ENCODE measurements at places on chromosomes 2 and 18.
A peak's percentile ranks its signal among the peaks of the same experiment; 100 is the strongest.

DNA sequence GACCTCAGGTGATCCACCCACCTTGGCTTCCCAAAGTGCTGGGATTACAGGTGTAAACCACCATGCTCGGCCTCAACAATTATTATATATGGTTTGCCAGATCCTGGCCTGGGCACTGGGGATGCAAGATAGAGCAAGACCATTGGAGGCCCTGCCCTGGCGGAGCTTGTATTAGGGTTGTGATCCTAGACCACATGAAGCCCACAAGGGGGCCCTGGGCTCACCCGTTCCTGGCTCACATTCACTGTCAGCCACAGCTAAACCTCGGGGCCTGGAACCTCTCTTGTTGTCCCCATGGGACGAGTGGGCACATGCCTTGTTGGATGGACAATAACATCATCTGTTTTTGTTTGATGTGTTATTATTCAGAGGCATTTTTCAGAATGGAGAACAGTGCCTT is 14.9 kb downstream of the HPCAL1 start:
- DNase-seq: no peak

DNA sequence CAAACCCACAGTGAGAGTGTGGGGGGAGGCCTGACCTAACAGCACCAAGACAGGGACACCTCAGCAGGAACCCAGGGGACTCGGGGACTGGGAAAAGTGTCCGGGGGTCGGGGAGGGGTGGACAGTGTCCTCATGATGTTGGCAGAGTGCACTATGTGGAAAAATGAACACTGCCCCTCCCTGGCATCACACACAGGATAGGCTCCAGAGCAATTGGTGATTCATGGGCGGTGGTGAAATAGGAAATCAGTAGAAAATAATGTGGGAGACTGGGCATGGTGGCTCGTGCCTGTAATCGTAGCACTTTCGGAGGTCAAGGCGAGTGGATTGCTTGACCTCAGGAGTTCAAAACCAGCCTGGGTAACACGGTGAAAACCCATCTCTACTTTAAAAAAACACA is 3.6 kb upstream of the ANO7 start:
- DNase-seq: no peak

- peak; percentile 93 for DNase-seq
Observed at GRCh38 chr2:120539937-120540718, 194.2 kb downstream of the INHBB start.

GRCh38 chr2:86519349-86519748 is 43.9 kb downstream of the CHMP3 start:
- DNase-seq: no peak

DNA sequence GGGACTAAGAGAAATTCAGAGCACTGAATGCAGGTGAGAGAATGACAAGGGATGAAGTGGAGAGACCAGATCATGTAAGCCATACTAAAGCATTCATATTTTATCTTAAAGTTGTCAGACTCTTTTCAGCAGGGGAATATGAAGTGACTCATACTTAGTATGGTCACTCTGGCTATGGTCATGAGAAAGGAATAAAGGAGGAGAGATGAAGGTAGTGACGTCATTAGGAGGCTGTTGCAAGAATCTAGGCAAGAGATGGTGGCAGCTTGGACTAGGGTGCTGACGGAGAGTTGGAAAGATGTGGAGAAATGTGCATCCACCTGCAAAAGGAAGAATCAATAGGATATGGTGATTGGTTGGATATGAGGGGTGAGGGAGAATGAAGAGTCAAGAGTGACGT is 203.2 kb upstream of the ACVR2A start:
- no peak for DNase-seq

DNA sequence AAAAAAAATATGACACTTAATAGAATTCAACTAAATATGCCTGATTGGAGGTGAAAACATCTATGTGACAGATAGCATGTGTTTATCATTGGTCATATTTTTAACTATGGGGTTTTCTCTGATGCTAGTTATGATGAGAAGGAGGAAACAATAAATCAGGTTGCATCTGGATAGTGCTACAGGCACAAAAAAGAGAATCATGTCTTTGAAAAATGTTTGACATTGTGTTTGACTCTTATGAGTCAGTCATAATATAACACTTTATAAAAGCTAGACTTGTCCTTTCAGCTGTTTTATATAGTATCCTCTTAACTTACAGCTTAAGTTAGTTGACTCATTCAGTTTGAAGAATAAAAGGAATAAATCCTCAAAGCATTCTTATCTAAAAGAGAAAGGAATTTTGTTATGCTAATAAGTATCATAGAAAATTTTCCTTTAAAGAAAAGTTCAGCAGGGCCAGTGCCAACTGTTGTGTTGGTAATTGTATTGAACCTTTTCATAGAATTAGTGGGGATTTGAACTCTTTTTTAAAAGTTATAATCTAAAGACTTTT is 78.4 kb upstream of the UBXN4 start:
- no peak for DNase-seq

DNA sequence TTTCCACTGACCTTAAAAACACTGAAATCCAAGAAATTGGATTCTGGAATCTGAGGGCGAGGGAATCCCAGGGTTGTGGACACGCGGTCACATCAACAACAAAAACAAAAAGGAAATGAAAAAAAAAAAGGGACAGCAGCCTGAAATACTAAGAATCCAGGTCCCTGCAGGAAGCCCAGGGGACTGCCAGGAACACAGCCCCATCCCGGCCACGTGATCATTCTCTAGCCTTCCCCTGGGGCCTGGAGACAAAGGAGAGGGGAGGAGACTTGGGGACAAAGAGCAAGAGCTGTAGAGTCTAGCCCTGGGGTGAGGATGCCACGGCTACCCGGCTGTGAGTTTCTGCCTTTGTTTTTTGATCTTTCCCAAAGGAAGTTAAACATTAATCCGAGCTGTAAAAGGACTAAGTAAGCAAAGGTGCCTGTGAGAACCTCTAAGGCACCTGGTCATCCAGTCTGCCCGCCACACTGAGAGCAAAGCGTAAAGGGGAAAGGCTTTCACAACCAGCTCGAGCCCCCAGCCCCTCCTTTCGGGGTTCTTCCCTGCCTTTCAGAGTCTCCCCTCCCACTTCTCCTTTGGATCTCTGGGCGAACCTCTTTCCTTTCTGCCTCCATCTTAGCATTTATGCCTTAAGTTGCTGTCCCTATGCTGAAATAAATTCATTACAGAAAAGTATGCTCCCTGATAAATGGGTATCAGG is 57.9 kb upstream of the MSH2 start:
- peak; percentile 98 for DNase-seq

DNA sequence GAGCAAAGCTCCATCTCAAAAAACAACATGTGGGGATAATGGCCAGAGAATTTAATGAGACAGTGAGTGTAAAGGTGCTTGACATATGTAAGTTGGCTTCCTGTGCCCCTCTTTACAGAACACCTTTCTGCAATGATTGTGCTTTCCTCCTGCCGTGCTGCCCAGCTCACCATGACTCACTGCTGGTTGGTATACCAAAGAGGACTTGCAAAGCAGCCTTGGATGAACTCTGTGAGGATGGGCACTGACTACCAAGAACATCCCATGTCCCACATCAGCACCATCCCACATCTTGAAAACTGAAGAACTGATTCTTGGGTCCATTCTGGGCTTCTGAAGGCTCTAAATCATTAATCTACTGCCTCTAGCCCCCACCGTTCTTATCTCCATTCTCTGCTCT is 52.2 kb downstream of the NGEF start:
- DNase-seq: peak; percentile 19

DNA sequence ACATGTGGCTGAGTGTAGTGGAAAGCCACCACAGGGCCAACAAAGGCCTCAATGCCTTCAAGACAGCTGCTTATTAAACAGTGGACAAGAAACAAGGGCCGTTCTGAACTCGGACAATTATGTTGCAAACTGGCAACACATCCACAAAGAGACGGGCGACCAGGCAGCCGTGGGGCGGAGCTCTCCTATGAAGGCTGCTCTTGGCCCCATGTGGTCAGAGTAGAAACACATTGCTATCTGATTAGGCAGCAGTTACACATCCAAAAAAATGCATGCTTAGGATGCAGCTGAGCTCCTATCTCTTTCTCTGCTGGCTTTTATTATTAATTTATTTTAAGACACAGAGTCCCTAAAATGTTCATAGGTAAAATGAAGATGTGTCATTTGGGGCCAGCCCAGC is 163.4 kb downstream of the TMEM163 start:
- DNase-seq: no peak

DNA sequence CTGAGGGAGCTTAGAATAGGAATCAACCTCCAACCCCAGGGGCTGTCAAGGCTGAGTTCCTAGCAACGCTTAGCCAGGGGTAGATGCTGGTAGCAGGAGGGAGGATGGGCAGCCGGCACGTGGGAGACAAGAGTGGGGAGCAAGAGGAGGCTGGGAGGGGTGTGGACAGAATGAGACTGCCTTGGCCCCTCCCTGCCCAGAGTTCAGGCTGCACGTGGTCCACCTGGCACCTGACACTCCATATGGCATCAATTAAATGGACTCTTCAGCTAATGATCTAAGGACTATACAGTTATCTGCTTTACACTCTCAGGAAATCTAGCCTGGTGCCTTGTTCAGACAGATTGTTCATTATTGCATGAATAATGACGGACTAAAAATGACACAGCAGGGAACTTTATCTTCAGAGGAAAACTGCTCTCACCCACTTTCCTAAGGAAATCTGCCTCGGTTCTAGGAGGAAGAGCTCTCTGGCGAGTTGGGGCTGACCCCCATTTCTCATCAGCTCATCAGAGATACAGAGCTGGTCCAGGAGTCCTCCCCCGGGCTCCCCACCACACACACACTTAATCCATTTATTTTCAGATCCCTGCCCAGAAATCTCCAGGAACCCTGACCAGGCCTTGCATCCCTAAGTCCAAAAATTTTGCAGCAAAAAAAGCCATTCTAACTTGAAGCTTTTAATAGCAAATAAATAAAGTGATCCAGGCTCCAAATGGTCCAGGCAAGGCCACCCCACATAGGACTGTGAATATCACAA is 102.1 kb upstream of the CDC42EP3 start:
- no peak for DNase-seq

DNA sequence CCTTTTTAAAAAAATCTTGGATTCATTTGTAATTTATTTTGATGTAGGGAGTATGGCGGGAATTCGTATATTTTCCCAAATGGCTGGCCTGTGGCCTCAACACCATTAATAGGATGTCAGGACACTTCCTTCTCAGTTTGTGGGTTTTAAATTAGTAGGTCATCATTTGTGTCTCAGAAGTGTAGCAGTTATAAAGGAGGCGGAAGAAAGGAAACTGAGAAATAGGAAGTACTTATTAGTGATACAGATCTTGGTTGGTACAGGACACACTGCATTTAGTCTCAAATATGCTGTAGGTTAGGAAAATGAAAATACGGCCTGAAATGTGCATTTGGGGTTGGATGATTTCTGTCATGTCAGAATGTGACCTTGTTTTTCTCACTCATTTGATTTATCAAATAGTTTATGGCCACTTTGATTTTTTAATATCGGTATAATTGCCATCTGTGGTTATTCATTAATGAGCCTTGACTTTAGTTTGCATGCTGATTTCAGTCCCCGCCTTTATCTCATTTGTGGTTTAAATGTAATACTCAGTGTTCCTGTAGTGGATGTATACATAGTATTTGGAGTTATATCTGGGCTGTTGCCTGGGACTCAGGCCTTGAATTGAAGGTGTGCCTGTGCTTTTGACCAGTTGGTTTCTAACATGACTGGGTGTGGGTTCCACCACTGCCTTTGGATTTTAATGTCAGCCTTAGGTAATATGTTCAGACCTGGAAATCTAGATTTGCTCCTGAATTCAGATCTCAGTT is 31.4 kb downstream of the ZCCHC2 start:
- DNase-seq: no peak

DNA sequence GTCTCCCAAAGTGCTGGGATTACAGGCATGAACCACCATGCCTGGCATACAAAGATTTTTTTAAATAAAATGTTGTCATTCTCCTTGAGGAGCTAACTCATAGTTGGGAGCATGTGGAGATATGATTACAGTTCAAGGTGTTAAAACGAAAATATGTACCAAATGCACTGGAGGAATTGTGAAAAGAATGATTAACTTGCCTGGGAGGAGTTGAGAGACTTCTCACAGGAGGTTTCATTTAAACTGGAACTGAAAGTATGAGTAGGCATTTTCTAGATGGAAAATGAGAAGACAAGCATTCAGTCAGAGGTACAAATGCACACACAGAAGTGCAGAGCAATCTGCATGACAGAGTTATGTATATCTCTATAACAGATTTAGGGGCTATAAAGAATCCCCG is 126.6 kb upstream of the PDE1A start:
- peak; percentile 77 for DNase-seq

All from renal cortical epithelial cell (primary cell).